NCI-H446 (cell line): ENCODE measurements at places on chromosomes 13 and 19.
A peak's percentile ranks its signal among the peaks of the same experiment; 100 is the strongest.

DNA sequence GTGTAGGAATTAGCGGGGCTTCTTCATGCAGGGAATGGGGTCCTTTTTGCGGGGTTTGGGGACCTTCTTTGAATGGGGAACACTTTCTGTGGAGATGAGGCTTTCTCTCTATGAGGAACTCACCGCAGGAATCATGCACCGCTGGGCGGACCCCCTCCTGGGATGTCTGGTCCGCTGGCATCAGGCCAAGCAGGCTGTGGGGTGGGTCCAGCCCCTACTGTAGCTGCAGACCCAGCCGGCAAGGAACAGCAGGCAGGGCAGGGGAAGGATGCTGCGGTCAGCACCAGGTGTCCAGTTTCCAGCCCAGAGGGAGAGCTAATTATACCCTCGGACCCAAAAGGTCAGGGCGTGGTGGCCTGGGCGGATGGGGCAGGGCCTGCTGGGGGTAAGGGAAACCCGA lies 1.8 kb downstream of the MYBPC2 start:
- no peak for DNase-seq

DNA sequence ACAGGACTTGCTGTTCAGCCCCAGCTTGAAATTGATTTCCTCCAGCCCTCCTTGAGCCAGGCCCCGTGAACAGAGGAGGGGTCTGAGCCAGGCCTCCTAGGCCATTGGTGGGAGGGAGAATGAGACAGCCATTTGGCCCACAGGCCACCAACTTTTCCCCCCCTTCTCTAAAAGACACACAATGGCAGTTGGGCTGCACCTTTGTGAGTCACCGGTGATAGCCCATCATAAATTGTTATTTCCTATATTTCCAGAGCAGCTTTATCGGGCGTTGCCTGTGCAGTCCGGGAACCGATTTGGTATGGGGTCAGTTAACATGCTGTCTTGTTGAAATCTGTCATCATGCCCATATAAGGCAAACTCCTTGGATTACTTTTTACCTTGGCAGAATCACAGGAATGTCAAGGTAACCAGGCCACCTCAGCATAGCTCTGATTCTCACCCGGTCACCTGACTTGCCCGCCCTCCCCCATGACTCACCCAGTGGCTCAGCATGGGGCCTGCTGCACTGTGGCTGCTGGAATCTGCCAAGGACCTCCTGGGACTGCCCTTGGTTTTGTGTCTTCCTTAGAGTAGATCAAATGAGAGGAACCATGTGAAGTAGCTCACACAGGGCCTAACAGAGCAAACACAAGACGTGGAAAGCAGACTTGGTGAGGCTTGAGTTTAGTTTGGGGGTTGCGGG lies 36.1 kb downstream of the ACTN4 start:
- no peak for DNase-seq

DNA sequence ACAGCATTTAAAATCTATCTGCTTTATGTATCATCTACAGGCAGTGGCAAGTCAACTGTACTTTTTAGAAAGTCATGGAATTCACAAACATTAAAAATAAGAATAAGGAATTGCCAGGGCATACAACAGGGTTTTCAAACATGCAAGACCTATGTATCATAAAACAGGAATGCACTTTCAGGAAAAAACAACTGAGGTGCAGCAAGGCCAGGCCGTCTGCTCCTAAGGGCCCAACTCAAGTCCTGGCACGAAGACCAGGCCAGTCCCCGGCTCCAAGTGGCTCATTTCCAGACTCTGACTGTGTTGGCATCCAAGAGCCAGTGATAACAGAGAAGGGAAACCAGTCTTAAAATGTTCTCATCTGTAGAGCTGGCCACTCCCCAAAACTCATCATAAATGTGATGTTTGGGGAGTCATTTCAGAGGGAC lies 7.1 kb downstream of the RFX2 start:
- DNase-seq, result peak; percentile 74

DNA sequence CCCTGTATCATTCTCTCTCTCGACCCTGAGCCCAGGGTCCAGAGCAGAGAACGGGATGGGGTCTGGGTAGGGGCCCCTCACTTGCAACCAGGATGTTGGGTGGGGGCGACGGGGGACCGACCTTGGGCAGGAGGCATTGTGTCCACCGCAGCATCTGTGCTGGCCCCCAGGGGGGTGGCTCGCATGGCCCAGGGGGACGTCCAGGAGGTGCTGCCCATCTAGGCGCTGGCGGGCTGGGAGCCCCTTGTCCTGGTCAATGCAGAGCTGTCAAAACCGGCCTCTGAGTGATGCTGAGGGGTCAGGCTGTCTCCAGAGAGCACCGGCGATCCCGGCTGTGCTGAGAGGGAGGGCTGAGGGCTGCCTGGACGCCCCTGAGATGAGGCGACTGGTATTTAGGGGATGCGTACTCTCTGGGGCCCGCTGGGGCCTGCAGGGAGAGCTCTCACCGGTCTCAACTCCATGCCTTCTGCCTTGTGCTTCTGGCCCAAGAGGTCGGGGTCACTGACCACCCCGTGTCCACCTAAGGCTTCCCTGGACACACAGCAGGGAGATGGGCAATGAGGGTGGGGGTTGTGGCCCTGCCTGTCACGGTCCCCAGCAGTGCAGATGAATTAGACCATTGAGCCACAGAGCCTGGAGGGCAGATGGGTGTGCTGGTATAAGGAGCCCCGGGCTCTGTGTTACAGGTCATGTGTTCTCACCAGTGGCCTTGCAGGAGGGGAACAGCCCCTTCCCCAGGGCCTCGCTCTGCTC lies 8.6 kb downstream of the RPS9 start:
- DNase-seq, result no peak

- no peak for DNase-seq
These were observed 187.2 kb downstream of the EFNB2 start for GRCh38 chr13:106348075-106348840.

GRCh38 chr19:6753178-6754031 lies 13.8 kb downstream of the SH2D3A start:
- DNase-seq, result no peak

DNA sequence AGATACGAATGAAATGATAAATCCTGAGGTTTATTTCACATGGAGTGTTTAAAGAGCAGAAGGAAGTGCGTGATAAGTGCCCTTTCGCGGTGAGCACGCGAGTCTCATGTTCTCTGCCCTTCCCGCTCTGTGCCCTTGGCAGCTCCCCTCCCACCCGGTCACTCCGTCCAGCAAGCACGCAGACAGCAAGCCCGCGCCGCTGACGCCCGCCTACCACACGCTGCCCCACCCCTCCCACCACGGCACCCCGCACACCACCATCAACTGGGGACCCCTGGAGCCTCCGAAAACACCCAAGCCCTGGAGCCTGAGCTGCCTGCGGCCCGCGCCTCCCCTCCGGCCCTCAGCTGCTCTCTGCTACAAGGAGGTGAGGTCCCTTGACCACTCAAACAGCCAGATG lies 37.4 kb upstream of the TEX29 start:
- DNase-seq, result no peak

GRCh38 chr13:79541426-79542049 lies 60.6 kb downstream of the NDFIP2 start:
- no peak for DNase-seq

DNA sequence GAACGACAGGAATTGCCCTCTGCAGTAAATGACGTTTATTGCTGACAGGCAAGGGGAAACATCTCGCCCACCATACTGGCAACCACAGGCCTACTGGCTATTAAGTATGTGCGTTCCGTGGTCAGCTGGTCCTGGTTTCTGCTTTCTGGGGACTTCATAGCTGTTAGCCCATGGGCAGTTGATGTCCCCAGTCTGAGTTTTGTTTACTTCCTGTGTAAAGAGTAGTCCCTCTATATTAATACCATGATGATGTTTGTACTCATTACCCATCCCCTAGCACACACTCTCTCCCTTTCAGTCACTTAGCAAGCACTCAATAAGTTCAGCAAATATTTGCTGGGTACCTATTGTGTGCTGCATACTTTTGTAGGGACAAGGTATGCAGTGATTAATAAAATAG lies 6.5 kb upstream of the MIA start:
- no peak for DNase-seq

- DNase-seq, result no peak
These were observed 52.0 kb upstream of the C13orf46 start for GRCh38 chr13:114025714-114026431.

DNA sequence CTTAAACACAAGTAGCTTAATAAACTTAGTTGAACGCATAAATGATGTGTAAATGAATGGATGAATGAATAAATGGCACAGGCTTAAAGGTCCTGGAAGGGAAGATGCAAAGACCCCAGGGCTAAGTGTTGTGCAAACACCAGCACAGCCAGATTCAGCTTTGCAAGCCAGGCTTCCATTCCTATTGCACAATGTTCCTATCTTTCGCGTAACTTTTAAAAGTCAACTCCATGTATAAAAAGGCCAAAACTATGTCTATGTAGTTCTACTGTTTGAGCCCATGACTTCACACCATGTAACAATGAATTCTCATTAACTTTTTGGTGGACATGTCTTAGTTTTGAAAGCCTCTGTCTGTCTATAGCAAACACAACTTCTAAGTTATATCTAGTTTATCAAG lies 226.0 kb downstream of the NALCN start:
- no peak for DNase-seq

DNA sequence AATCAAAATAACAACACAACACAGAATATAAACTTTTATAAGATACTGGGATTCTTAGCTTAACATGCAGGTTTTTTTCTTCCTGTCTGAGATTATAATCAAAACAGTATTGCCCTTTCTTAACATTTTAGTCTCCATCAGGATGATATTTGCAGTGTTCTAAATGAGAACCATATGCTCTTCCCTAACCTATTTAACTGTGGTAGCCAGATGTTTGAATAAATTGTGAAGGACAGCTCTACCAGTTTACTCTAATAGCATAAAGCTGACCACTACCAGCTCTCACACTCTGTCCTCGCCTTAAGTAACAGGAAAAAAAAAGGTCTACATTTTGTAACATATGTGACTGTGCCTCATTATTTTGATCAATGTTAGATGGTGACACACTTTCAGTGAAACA lies 618.7 kb upstream of the SGCG start:
- DNase-seq, result no peak

- DNase-seq, result no peak
These were observed 126.7 kb downstream of the ABCC4 start for GRCh38 chr13:95174517-95174916.

DNA sequence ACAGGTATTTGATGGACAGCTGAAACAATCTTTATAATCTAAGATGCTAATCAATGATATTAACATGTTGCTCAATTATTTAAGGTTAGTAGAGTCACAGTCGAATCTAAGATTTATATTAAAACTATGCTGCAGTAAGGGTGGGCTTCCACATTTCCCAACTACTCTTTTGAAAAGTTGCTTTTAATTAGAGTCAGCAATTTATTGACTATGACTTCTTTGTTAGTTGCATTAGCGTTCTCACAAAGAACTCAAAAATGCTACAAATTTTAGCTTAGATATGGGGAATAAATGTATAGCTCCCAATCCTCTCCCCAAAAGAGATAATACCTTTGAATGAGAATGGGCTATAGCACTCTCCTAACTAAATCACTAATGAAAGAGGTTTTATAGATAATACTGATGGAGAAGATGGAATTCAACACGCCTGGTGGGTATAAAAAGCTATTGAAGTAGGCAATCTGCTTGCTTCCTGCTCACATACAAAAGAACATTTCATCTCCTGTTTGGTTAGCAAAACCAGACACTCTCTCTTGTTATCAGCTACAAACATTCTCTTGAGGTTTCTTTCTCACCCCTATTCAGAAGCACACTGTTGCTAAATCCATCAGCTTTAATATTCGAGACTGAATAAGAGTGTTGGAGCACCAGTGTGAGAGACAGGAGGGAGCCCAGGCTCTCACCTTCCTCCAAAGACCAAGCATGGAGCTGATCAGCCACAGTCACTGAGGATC lies 2.4 kb upstream of the FLT1 start:
- no peak for DNase-seq

DNA sequence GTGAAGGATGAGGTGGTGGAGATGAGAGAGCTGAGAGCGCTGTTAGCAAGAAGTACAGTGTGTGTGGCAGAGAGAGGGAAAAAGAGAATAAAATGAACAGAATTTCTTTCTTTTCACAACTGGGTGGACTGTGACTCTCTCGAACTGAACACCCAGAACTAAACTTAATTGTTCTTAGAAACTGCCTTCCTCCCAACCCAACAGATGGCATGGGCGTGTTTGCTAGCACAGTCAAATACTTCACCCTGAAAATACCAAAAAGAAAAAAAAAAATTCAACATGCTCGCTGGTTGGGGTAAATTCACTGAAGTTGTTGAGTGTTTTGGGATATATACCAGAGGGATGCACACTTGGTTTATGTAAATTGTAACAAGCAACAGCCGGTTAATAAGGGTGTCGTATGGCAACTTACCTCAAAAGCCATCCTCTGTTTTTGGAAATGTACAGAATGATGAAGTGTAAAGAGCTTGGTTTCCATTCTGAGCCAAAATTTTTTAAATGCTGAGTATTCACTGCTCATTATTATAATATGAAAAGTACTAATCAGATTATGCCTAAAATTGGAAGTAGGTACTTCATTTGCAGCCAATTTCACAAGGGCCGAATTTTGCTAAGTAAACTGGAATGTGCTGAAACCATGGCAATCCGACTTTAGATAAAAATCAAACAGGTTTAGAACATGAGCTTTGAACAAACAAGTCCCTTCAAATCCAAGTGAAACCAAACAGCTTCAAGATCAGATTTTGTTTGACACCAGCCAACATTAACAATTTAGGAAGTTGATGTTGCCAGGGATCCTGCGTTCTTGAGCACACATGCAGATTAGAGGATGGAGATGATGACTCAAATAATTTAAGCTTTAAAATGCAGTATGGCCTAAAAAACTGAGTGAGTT lies 115.8 kb downstream of the ZIC5 start:
- DNase-seq, result peak; percentile 82

- DNase-seq, result no peak
These were observed 512 bp downstream of the CC2D1A start for GRCh38 chr19:13906521-13906904.

- no peak for DNase-seq
These were observed 145.0 kb downstream of the TNFRSF19 start for GRCh38 chr13:23715092-23715761.
